ENCODE measurements at places on chromosomes 7 and 10. TPM values are rescaled to one million over a fixed set of nuclear protein-coding genes. Genes with fewer than 3 reads are reported as not detected.

- H3K4me1 ChIP-seq: no peaks in the 10 kb centered on the region
- no peaks in the 10 kb centered on the region for H3K36me3 ChIP-seq
- DNase-seq: no peak
- H3K4me3 ChIP-seq: no peak overlapping the region
These were observed 207.9 kb upstream of the MYO3A start for GRCh38 chr10:25725917-25726716.

DNA sequence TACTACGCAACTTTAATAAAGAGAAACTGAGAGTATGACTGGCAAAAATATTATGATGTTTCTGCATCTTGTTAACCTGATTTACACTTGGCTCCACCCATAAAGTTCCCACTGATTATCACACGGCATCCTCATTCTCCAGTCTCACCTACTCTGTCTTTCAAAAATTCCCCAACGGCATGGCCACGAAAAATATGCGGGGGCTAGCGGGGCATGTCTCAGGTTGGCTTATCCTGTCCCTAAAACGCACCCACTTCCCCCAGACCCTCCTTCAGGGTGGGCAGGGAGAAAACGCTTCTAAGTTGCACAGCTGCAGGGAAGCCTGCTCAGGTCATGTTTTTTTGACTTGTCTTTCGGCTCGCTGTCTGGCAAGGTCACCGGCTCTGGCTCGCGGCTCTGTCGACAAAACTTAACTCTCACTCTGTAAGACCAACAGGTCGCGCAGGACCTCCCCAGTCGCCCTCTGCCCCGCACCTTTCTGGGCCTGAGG lies 3.8 kb downstream of the CDK6 start:
- H3K36me3 ChIP-seq: peaks cover 2% of the 10 kb centered on the region
- H3K27ac ChIP-seq: peak overlapping the region; percentile 96
- peak overlapping the region; percentile 91 for H3K4me3 ChIP-seq
- H3K4me1 ChIP-seq: peaks cover 47% of the 10 kb centered on the region

DNA sequence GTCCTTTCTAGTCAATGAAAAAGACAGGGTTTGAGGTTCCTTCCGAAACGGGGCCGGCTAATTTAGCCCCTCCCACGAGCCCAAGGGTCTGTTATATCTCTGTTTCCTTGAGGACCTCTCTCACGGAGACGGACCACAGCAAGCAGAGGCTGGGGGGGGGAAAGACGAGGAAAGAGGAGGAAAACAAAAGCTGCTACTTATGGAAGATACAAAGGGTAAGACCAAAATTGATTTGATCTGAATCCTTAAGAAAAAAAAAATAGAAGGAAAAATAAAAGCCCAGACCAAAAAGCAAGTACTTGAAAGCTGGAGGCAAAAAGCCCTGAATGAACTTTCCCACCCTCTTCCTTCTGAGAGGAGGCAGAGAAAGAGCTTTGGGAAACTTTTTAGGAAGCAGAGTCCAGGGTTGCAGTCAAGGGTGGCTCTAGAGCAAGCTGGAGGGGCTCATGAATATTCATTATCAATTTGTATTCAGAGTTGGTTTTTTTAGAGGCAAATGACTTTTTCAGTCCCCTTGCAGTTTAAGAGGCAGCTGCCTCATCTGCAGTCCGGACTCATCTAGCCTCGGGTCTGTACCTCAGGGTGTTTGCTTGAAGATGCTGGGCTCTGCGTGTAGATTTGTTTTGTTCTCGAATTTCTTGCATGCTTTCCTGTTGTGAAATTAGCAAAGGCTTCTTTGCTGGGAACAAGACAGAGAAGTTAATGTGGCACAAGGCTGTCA lies at the start of gene ENTPD1:
ENTPD1 (plus strand) TSS at position 123 of the 721 bp plus-strand sequence; CDS start at position 200, 77 bp downstream.
- peak within 1 kb of the TSS; percentile 65 for H3K4me3 ChIP-seq
- no peak for DNase-seq
- H3K27ac ChIP-seq: peak within 1 kb of the TSS; percentile 53
- no peaks in the 10 kb centered on the region for H3K36me3 ChIP-seq
- H3K27me3 ChIP-seq: no peaks in the 10 kb centered on the region

GRCh38 chr7:8085420-8085819 lies 116.8 kb downstream of the GLCCI1 start:
- DNase-seq: no peak
- no peak overlapping the region for H3K27ac ChIP-seq
- no peaks in the 10 kb centered on the region for H3K27me3 ChIP-seq

DNA sequence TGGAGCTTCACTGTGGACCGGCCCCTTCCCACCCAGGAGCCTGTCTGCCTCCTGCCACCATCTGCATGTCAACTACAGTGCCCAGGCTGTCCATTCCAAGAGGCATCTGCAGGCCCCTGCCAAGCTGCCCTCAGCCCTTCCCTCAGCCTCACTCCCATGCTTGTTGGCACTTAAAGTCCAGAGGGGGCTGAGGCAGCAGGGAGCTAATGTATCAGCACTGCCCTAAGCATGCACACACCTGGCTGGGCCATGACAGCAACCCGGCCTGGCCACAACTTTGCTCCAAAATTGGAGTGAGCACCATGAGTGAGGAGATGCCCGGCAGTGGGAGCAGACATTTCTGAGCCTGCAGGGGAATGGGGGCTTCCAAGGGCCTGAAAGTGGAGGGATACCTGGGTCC lies 417.5 kb upstream of the GRM3 start:
- no peak overlapping the region for H3K4me3 ChIP-seq
- H3K36me3 ChIP-seq: no peaks in the 10 kb centered on the region
- no peaks in the 10 kb centered on the region for H3K4me1 ChIP-seq

GRCh38 chr10:84177541-84178141 lies 4.0 kb downstream of the GPR15LG start:
- no peaks in the 10 kb centered on the region for H3K4me1 ChIP-seq
- H3K4me3 ChIP-seq: no peak overlapping the region
- H3K27me3 ChIP-seq: peaks cover 3% of the 10 kb centered on the region
- no peaks in the 10 kb centered on the region for H3K36me3 ChIP-seq
- DNase-seq: no peak

DNA sequence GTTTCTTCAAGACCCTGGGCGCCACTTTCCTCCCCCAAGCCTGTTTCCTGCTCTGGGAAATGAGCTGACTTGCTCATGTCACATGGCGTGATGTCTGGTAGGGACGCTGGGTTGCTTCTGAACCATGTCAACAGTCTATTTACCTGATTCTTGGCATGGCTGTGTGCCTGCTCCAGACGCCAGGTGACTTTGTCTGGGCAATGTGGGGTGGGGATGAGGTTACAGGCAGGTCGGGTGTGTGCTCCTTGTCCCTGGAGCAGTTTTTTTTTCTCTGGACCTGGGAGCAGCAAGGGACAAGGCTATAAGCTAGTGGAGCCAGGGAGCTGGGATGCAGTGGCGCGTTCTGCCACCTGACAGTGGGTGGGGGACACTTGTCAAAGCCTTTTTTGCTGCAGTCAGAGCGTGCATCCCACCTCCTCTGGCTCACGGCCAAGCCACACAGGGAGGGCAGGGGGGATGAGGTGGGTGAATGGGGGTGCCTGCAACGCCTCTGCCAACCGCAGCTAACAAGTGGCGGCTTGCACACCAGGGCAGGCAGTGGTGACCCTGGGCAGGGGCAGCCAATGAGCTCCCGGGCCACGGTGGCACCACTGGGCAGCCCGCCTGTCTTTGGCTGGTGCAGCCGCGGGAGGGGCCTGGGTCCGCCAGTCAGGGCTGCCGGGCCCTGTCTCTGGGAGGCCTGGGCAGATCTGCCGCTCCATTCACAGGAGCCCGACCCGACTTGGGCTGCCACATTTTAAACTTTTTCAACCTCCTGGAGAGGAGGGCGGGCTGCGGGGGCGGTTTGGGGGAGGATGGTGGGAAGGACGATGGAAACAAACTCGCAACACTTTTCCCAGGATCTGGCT lies 22.9 kb downstream of the DNAJB12 start:
- peak overlapping the region; percentile 81 for H3K27ac ChIP-seq
- peak; percentile 92 for DNase-seq
- no peaks in the 10 kb centered on the region for H3K27me3 ChIP-seq
- H3K4me1 ChIP-seq: peaks cover 86% of the 10 kb centered on the region

DNA sequence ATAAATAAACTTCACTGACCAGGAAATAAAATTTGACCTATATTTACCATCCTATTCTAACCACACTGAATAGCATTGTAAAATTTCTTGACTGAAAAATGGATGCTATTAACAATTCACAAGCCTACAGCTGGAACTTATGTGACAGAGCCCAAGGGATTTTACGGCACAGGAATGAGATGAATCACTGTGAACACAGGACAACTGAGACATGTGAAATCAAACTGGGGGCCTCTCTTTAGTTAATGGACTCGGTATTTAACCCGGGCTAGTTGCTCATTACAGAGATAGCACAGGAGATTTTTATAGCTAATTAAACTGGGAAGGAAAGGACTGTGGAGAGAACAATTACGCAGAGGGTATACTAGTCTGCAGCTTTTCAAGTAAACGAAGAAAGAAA lies 100.6 kb downstream of the MICU1 start:
- no peaks in the 10 kb centered on the region for H3K36me3 ChIP-seq
- H3K27me3 ChIP-seq: no peaks in the 10 kb centered on the region
- peaks cover 25% of the 10 kb centered on the region for H3K4me1 ChIP-seq
- H3K27ac ChIP-seq: peak overlapping the region; percentile 81
- no peak overlapping the region for H3K4me3 ChIP-seq
- no peak for DNase-seq

DNA sequence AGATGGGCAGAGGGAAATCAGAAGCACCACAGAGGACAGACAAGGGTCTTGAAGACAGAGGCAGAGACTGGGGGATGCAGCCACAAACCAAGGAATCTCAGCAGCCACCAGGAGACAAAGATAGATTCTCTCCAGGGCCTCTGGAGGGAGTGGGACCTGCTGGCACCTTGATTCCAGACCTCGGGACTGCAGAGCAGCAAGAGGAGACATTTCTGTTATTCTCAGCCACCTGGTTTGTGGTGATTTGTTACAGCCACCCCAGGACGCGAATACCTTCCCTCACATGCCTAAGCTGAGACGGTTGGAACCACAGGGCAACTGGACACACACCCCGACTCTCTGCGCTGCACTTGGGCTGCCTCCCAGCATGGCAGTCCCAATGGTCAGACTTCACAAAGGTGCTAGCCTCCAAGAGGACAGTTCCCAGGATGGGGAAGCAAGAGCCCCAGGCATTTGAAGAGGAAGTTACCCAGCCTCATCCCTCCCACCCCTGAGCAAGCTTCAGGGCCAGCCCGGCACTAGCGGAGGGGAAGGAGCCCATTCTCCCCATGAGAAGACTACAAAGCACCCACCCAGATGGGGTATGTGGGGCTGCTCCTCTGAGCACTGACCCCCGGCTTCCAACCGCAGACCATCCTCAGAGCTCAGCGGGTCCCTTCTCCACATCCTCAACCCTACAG lies 104.6 kb upstream of the INSIG1 start:
- no peaks in the 10 kb centered on the region for H3K36me3 ChIP-seq
- H3K4me3 ChIP-seq: no peak overlapping the region
- H3K27ac ChIP-seq: no peak overlapping the region
- H3K4me1 ChIP-seq: peaks cover 4% of the 10 kb centered on the region
- H3K27me3 ChIP-seq: peaks cover 21% of the 10 kb centered on the region

GRCh38 chr10:128443925-128444518 lies 317.8 kb upstream of the MKI67 start:
- no peaks in the 10 kb centered on the region for H3K36me3 ChIP-seq
- no peak overlapping the region for H3K4me3 ChIP-seq
- no peak for DNase-seq
- no peaks in the 10 kb centered on the region for H3K27me3 ChIP-seq
- no peak overlapping the region for H3K27ac ChIP-seq

DNA sequence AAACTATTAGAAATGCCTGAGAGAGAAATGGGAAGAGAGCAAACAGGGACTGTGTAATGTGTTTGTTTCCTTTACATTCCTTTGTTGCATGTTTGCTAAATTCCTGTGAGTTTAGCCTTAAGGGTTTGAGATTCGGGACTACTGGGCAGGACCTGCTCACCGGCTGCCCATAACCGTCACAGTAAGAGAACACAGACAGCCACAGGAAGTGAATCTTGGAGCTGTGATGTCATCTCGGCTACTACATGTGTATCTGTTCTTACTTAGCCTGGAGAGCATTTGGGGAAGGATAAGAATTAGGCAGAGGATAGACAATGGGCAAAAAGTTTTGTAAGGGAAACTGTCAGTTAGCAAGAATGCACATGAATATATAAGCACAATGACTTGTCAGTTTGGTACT lies 485.1 kb upstream of the KLF6 start:
- DNase-seq: no peak
- peaks cover 46% of the 10 kb centered on the region for H3K4me1 ChIP-seq
- no peak overlapping the region for H3K4me3 ChIP-seq
- no peaks in the 10 kb centered on the region for H3K27me3 ChIP-seq
- H3K27ac ChIP-seq: peak overlapping the region; percentile 76
- H3K36me3 ChIP-seq: no peaks in the 10 kb centered on the region

DNA sequence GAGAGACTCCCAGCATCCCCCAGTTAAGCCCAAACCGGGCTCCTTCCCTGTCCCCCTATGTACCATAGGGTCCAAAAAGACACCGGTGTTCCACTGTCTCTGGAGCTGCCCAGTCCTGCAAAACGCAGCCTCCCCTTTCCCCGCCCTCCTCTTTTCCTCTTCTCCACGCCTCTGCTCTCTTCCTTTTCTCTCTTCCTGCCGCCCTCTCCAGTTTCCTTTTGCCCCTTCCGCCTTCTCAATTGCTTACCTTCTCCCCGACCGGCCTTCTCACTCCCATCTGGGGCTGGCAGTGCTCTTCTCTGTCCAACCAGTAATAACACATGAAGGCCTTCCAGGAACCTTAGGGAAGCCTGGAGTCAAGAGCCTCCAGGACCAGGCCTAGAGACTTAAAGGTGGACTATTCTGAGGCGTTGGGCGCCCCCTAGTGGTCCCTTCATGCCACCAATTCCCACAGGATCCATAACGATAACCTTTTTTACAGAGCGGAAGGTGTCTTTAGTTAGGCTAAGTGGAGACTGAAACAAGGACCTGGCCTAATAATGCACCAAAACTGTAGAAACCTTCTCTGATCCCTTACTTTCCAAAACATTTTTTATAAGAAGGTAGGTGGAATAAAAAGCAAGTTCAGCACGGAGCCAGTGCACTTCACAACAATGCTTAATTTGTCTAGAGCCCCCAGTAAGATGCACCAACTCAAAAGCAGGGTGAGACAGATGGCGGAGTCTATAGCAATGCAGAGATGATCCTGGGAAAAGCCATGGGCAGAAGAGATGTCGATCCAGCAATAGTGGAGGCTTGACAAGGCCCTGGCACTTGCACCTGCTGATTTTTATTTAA lies 27.2 kb upstream of the MSRB2 start:
- H3K27me3 ChIP-seq: no peaks in the 10 kb centered on the region
- peak; percentile 85 for DNase-seq
- H3K4me3 ChIP-seq: no peak overlapping the region
- peaks cover 3% of the 10 kb centered on the region for H3K4me1 ChIP-seq
- no peak overlapping the region for H3K27ac ChIP-seq

DNA sequence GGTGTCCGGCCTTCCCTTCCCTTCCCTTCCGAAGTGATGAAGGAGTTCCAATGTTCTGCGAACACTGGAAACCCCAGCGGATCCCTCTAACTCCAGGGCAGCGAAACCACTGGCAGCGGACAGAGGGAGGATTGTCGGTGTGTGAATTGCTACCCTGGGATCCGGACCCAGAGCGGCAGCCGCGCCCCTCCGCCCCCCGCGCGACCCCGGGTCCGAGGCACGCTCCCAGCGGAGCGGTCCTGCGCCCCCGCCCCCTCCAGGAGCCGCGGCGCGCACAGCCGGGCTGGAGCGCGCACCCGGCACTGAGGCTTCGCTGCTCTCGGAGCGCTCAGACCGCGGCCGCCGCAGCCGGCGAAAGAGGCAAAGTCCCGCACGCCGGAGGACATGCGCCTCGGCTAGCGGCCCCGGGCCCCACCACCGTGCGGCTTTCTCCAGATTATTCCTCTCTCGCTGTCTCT lies at the start of gene PTPRZ1:
PTPRZ1 (plus strand) TSS at position 331 of the 458 bp plus-strand sequence. CDS start 339 bp downstream, outside the sequence.
- peak within 1 kb of the TSS; percentile 85 for H3K4me3 ChIP-seq
- DNase-seq: peak; percentile 82
- no peak within 1 kb of the TSS for H3K27ac ChIP-seq
- H3K27me3 ChIP-seq: peaks cover 80% of the 10 kb centered on the region
- no peaks in the 10 kb centered on the region for H3K36me3 ChIP-seq
- peaks cover 12% of the 10 kb centered on the region for H3K4me1 ChIP-seq

LIPJ gene
- total RNA-seq: not detected

SYT15 gene
- total RNA-seq: 10.3 TPM

JCAD gene
- total RNA-seq: 7.7 TPM

SPDYE9 gene
- total RNA-seq: not detected

SFRP5 gene
- total RNA-seq: not detected

CC2D2B gene
- 0.46 TPM for total RNA-seq

Measured in osteocyte (in vitro differentiated cells).